ENCODE measurements at places on chromosomes 3 and 15.

GRCh38 chr3:128190501-128190900 is 37.2 kb downstream of the EEFSEC start:
- DNase-seq, result no peak

DNA sequence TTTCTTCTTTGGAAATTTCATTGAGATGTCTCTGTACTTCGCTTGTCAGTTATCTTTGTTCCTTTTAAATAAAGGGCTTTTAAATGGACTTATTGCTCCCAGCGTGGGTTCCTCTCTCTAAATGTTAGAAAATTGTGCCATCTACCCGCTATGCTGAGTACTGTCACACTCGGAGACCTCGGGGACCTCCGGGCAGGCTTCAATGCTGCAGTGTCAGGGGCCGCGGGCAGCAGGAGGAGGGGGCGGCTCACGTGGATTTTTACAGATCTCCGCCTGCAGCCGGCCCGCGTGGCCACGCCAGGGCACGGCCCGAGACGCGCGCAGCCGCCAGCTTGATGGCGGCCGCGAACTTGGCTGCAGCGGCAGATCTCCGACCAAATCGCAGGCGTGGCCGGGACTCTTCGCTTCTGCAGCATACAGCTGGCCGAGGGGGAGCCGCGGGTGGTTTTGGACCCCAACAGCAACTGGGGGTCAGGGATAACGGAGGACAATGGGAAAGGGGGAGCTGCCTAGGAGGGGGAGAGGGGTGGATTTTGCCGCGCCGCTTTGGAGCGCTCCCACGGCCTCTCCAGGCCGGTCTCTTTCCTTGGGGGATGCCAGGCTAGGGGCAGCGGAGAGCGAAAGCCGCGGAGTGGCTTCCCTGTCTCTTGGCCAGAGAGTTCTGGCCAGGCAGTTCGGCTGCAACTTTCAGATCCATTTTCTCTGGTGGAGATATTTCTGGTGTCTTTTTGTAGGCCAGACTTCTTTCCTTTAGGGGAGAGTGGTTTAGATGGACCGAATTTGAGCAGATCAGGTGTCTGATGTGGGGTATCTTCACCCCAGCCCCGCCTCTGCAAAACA is 15.3 kb downstream of the NR2F2 start:
- no peak for DNase-seq

DNA sequence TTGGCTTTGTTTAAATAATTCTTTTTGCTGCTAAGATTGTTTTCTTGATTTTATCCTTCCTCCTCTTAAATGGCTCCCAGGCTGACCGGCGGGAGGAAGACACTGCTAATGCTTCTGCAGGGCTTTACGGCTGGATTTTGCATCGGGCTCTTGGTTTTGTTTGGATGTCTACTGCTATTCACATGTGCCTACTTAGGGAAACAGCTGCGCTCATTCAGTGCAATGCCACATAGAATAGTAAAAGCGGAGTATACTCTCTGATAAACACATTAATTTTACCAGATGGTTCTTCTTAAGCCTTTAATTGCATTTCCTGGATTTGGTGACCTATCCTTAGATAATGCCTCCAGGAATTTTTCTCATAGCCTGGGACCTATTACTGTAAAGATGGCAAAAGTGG is 146.6 kb downstream of the THSD4 start:
- no peak for DNase-seq

DNA sequence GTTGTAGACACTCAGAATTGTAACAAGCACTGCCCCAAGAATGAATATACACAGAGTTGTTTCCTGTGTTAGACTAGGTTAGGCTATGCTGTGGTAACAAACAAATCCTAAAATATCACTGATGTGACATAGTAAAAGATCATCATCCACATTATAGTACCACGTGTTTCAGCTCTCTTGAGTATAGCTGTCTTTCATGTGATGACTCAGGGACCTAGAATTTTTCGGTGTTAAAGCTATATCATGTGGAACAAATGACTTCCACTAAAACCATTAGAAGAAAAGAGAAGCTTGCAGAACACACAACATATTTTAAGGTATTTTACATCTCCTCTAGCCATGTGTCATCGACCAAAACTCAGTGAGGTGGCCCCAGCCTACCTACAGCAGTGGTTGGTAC is 307.9 kb upstream of the RBMS3 start:
- DNase-seq, result no peak

DNA sequence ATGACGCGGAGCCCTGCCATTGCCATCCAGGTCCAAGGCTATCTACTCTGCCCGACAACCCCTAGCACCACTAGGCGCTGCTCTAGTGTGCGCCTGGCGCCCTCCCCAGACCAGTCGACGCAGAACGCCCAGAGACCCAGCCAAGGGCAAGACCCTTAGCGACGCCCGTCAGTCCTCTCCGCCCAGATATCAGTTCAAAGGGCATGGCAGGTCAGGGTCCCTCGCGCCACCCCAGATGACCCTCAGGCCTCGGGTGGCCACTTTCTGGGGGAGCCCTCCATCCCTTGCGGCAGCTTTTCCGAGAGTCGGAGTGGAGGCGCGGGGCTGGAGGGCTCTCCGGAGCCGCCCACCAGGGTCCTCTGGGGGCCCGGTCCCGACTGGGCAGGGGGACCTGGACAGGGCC is 371 bp upstream of the CLSTN2 start:
- DNase-seq, result no peak
